ENCODE measurements at places on chromosomes 5 and 9. TPM values are rescaled to one million over a fixed set of nuclear protein-coding genes. Genes with fewer than 3 reads are reported as not detected.

DNA sequence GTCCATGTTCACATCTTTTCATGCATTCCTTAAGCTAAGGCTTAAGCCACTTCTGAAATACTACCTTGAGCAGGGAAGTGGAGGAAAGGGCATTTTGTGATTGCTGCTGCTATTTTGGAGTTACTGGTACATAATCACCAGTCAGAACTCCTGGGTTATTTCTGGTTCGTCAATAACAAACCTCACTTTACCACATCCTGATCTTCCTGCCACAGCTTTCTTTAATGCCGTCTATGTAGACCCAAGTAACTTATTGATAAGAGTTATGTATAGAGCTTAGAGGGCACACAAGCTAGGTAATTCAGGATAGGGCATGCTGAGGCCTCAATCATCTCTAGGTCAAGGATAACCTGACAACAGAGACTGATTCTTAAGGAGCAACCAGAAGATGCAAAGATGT is 120.7 kb downstream of the DOCK8 start:
- H3K4me1 ChIP-seq = no peaks in the 10 kb centered on the region
- no peaks in the 10 kb centered on the region for H3K36me3 ChIP-seq
- no peak overlapping the region for H3K4me3 ChIP-seq

- H3K36me3 ChIP-seq = no peaks in the 10 kb centered on the region
- DNase-seq = no peak
- H3K4me1 ChIP-seq = no peaks in the 10 kb centered on the region
- H3K4me3 ChIP-seq = no peak overlapping the region
- no peak overlapping the region for H3K27ac ChIP-seq
Measured at GRCh38 chr9:117795271-117795670, 91.1 kb downstream of the TLR4 start.

DNA sequence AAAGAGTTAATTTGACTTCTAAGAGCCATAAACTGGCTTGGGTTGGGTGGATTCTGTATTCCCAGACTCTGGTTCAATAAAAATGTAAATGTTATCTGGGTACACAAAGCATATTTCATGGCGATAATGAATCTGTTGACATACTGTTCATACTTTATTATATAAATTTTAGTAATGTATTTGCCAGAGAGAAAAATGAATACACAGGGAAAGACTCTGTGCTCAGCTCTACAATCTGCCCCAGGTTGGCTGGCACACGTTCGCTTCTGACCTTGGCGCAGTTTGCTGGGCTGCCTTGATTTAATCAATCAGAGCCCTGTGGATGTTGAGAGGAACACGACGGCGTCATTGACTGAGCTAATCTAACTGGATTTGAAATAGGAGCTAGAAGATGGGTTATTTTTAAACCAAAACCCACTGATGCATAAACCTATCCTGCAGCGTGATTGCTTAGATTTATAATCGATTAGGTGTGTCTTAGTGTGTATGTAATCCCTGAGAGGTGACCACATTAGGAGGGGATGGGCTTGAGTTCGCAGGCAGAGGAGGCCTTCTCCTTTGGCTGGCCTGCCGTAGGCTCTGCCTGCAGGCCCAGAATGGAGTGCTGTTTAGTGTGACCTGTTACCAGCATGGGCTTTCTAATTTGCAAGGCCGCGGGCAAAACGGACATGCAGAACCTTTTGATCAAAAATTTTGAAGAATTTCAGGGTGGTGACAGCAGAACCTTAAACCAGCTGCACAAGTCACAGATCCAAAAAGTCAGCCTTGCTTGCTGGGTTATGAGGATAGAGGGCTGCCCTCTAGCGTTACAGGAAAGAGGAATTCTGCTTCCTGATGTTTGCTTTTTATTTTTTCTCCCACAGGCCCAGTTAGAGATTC is 3.9 kb upstream of the ADCY2 start:
- H3K4me1 ChIP-seq = peaks cover 4% of the 10 kb centered on the region
- H3K4me3 ChIP-seq = no peak overlapping the region
- H3K36me3 ChIP-seq = no peaks in the 10 kb centered on the region
- peaks cover 10% of the 10 kb centered on the region for H3K27me3 ChIP-seq
- DNase-seq = no peak

- no peaks in the 10 kb centered on the region for H3K4me1 ChIP-seq
- no peak for DNase-seq
- H3K27me3 ChIP-seq = no peaks in the 10 kb centered on the region
- no peak overlapping the region for H3K27ac ChIP-seq
- H3K4me3 ChIP-seq = no peak overlapping the region
Measured at GRCh38 chr5:41754857-41755256, 115.4 kb downstream of the OXCT1 start.

GRCh38 chr9:123656565-123656964 is 273.4 kb downstream of the DENND1A start:
- H3K4me3 ChIP-seq = no peak overlapping the region
- no peaks in the 10 kb centered on the region for H3K27me3 ChIP-seq
- DNase-seq = no peak
- no peak overlapping the region for H3K27ac ChIP-seq
- no peaks in the 10 kb centered on the region for H3K36me3 ChIP-seq

DNA sequence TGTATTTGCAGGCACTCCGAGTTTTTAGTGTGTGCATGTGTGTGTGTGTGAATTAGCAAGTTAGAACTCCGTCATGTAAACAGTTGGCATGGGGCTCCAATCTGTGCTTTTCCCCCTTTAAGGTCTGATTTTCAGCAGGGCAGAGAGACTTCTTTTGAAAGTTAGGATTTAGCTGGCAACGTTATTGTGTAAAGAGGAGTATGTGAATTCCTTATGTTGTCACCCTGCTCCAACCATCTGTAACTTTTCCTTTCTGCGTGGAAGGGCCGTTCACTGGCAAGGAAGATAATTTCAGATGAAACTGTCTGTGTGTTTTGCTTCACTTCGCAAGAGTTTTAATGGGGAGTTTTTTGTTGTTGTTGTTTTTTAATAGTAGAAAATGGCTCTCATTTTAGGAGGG is 332 bp downstream of the SGCD start:
- H3K4me1 ChIP-seq = no peaks in the 10 kb centered on the region
- no peak for DNase-seq
- no peaks in the 10 kb centered on the region for H3K27me3 ChIP-seq

DNA sequence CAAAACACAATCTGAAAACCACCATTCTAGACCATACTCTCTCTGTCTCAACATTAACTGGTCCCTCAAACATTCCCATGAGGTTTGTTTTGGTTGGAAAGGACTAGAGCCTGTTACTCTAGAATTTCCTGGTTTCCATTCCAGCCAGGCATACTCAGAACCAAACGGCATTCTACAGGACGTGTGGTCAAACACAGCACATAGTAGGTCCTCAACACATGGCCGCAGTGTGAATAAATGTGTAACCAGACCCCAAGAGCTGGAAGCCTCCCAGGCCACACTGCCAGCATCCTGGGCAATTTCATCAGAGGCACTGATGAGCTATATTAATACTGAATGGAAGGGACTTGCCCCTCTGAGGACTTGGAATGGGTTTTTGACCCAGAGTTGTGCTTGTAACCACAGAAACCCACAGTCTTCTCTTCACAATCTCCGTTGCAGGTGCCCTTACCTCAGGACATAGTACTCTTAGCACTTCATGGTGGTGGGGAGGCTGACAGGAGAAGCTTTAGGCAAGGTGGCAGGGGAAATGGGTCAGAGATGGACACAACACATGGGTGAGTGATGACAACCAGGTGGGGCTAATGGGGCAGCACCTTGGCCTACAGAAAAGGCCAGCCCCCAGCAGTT is 66.0 kb downstream of the ZNF366 start:
- no peaks in the 10 kb centered on the region for H3K36me3 ChIP-seq
- no peak for DNase-seq
- H3K27me3 ChIP-seq = no peaks in the 10 kb centered on the region
- H3K27ac ChIP-seq = no peak overlapping the region
- no peak overlapping the region for H3K4me3 ChIP-seq

DNA sequence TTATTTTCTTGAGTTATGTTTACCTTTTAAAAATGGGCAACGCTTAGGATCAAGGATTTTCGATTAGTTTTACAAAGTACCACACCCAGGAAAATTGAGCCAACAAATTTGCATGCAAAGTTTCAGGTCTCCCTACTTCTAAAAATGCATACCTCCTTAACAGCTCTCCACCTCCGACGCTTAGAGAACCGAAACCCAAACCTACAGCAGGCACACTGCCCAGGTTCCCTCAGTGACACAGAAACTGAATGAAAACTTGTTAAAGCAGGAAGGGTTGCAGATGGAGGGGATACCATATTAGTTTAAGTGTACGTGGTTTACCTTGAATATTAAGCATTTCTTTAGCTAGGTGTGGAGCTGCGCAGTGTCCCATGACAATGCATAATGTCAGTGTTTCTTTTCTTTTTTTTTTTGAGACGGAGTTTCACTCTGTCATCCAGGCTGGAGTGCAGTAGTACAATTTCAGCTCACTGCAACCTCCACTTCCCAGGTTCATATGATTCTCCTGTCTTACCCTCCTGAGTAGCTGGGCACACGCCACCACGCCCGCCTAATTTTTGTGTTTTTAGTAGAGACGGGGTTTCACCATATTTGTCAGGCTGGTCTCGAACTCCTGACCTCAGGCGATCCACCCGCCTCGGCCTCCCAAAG is 1.6 kb upstream of the SUB1 start:
- peaks cover 3% of the 10 kb centered on the region for H3K36me3 ChIP-seq
- no peak overlapping the region for H3K27ac ChIP-seq
- DNase-seq = no peak
- H3K27me3 ChIP-seq = no peaks in the 10 kb centered on the region

- H3K27me3 ChIP-seq = no peaks in the 10 kb centered on the region
- no peaks in the 10 kb centered on the region for H3K36me3 ChIP-seq
- H3K27ac ChIP-seq = peak overlapping the region; percentile 70
Measured at GRCh38 chr9:131407717-131408195, 13.9 kb downstream of the PRRC2B start.

- DNase-seq = no peak
- no peaks in the 10 kb centered on the region for H3K4me1 ChIP-seq
- no peak overlapping the region for H3K27ac ChIP-seq
Measured at GRCh38 chr5:172607213-172607793, 33.8 kb upstream of the NEURL1B start.

GRCh38 chr9:133474215-133474614 is 4.7 kb downstream of the SLC2A6 start:
- H3K36me3 ChIP-seq = no peaks in the 10 kb centered on the region
- no peak overlapping the region for H3K27ac ChIP-seq
- no peaks in the 10 kb centered on the region for H3K27me3 ChIP-seq
- DNase-seq = no peak
- H3K4me3 ChIP-seq = no peak overlapping the region

- no peak for DNase-seq
- H3K4me1 ChIP-seq = no peaks in the 10 kb centered on the region
- no peak overlapping the region for H3K4me3 ChIP-seq
- no peaks in the 10 kb centered on the region for H3K36me3 ChIP-seq
- H3K27ac ChIP-seq = no peak overlapping the region
Measured at GRCh38 chr5:125865166-125865815, 557.9 kb upstream of the GRAMD2B start.

- H3K36me3 ChIP-seq = no peaks in the 10 kb centered on the region
- H3K27ac ChIP-seq = no peak overlapping the region
- no peaks in the 10 kb centered on the region for H3K4me1 ChIP-seq
- no peaks in the 10 kb centered on the region for H3K27me3 ChIP-seq
- DNase-seq = no peak
- H3K4me3 ChIP-seq = no peak overlapping the region
Measured at GRCh38 chr5:18736051-18736398, 1101.8 kb downstream of the TAF11L14 start.

GRCh38 chr9:133615186-133615585 is 6.0 kb upstream of the FAM163B start:
- no peaks in the 10 kb centered on the region for H3K4me1 ChIP-seq
- H3K36me3 ChIP-seq = no peaks in the 10 kb centered on the region
- DNase-seq = no peak
- H3K27ac ChIP-seq = no peak overlapping the region
- H3K4me3 ChIP-seq = no peak overlapping the region

C9orf153 gene
- total RNA-seq = not detected

RMRP gene
- total RNA-seq = 29,896 TPM

C7 gene
- total RNA-seq = 1.4 TPM

CDH10 gene
- 0.72 TPM for total RNA-seq

TMEM232 gene
- total RNA-seq = 0.21 TPM

ITK gene
- total RNA-seq = 0.26 TPM

FGD3 gene
- 0.80 TPM for total RNA-seq

OR1K1 gene
- total RNA-seq = not detected

All from Panc1 (cell line).